ENCODE measurements at places on chromosomes 5 and 9.

- peak; percentile 38 for DNase-seq
Observed at GRCh38 chr9:114889802-114890224, 40.6 kb downstream of the TNFSF8 start.

- no peak for DNase-seq
Observed at GRCh38 chr5:140319833-140320232, 16.9 kb upstream of the PFDN1 start.

GRCh38 chr9:1514250-1514649, 464.1 kb downstream of the DMRT2 start:
- DNase-seq = no peak

DNA sequence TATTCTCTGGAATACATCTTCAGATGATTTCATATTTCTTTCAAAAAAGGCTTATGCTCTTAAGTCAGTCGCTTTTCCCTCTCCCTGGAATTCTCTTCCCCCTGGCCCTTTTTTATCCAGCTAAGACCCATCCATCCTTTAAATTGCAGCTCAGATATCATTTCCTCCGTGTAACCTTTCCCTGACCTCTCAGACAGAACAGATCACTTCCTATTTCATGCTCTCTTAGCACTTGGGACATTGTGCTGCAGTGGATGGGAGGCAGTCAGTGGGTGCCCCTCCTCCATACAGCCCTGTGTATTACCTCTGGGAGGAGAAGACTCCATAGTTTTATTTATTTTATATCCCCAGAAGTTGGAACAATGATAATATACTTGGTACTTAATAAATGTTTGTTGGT, 423.4 kb downstream of the ISL1 start:
- no peak for DNase-seq

DNA sequence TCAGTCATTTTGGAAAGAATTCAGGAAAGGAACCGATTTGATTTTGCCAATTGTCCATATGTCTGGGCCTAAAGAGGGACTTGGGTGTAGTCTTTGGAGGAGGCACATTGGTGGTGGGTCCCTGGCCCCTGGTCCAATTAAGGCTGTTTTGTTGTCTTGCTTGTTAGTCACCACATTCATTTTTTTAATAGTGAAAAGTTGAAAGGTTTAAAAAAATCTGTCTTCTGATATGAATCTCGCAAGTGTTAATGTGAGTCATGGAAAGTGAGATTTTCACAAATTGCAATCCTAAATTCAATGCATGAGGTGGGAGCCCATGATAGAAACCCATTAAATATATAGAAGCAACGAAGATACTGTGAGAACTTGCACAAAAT, 165.9 kb upstream of the OTULINL start:
- no peak for DNase-seq

DNA sequence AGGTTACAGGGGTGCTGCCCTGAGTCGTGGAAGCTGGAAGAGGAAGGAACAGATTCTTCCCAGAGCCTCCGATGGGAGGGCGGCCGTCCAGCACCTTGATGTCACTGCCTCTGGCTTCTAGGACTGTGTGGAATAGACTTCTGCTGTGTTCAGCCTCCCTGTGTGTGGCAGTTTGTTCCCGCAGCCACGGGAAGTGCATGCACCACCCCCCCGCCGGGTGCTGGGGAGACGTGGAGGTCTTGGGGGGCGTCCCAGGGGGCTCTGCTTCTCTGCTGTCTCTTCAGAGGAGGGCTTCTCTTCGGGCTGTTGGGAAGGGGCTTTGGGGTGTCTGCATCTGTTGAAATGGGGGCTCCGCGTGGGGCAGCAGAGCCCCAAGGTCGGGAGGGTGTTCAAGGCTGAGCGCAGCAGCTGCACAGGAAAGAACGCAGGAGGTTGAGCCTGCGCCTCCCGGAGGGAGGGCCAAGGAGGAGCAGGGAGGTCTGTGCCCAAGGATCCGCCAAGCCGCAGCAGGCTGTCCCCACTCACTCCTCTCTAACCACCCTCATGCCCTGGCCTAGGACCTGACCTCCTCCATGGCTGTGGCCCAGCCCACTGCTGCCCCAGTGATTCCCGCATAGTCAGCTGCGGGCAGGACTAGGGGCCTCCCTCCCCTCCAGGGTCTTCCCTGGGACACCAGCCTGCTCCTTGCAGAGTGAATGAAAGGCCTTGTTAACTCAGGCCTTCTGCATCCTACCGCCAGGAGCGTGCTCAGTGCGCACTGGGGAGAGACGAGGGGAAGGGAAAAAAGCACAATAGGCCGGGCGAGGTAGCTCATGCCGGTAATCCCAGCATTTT, 45.0 kb downstream of the ROPN1L start:
- DNase-seq = no peak

- no peak for DNase-seq
Observed at GRCh38 chr5:154571325-154572035, 93.5 kb upstream of the HAND1 start.

GRCh38 chr5:72234265-72234700, 85.8 kb downstream of the MRPS27 start:
- DNase-seq = peak; percentile 78

- DNase-seq = no peak
Observed at GRCh38 chr9:89639367-89639795, 34.6 kb downstream of the GADD45G start.

- no peak for DNase-seq
Observed at GRCh38 chr5:132327252-132327955, 33.2 kb downstream of the SLC22A4 start.

GRCh38 chr9:37382982-37383357, 39.5 kb upstream of the GRHPR start:
- DNase-seq = no peak

- no peak for DNase-seq
Observed at GRCh38 chr5:146040527-146040926, 64.8 kb downstream of the PLAC8L1 start.

- no peak for DNase-seq
Observed at GRCh38 chr9:111613436-111614040, 14.1 kb upstream of the PTGR1 start.

DNA sequence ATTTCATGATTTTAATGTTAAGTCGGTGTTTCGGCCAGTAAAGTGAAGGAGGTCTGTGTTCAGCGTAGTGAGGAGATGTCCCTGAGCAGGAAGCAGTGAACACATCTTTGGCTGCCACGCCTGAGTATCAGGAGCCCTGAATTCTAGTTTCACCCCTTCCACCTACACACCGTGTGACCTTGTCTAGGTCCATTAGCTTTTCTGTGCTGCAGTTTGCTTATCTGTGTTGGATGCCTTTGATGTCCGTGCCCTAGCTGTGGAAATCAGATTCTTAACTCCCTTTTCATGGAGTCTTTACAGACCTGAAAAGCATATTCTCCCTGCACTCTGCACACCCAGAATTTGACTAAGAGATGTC, 601 bp downstream of the FBXO38 start:
- peak; percentile 40 for DNase-seq

GRCh38 chr5:119426057-119426456, 26.2 kb upstream of the HSD17B4 start:
- no peak for DNase-seq

GRCh38 chr9:93676310-93677047, 100.1 kb downstream of the PHF2 start:
- DNase-seq = no peak

- no peak for DNase-seq
Observed at GRCh38 chr5:156396063-156396829, 69.3 kb downstream of the SGCD start.

DNA sequence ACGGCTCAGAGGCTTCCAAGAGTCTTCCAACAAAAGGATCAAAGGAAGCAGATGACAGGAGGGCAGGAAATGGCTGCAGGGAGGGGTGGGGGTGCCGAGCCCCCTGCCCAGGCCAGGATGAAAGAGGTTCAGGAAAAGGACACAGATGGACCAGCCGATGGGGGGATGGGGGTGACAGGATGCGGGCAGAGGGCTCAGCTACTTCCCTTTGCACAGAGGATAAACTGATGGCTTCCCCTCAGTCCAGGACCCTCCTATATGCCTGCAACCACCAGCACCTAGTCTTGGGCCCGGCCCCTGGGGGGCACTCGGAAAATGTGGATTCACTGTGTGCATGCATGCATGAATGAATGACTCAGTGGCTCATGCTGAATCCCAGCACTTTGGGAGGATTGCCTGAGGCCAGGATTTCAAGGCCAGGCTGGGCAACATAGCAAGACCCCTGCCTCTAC, 148.2 kb downstream of the C9orf50 start:
- DNase-seq = no peak

- DNase-seq = no peak
Observed at GRCh38 chr5:62183727-62184126, 122.3 kb upstream of the KIF2A start.

DNA sequence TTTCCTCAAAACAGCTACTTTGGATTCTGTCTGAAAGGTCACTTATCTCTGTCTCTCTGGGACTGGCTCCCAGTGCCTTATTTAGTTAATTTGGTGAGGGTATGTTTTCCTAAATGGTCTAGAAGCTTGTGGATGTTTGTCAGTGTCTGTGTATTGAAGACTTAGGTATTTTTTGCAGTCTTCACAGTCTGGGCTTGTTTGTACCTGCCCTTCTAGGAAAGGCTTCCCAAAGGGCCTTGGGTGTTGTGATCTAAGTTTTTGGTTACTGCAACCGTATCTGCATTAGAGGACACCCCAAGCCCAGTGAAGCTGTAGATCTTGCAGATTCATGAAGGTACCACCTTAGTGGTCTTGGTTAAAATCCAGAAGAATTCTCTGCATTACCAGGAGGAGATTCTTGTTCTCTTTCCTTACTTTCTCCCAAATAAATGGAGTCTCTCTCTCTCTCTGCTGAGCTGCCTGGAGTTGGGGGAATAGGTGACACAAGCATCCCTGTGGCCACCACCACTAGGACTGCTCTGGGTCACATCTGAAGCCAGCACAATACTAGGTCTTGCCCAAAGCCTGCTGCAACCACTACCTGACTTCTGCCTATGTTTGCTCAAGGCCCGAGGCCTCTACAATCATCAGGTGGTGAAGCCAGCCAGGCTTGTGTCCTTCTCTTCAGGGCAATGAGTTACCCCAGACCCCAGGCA, 17.8 kb upstream of the CCNB1 start:
- no peak for DNase-seq
